ENCODE measurements at places on chromosomes 4 and X.
A peak's percentile ranks its signal among the peaks of the same experiment; 100 is the strongest.

DNA sequence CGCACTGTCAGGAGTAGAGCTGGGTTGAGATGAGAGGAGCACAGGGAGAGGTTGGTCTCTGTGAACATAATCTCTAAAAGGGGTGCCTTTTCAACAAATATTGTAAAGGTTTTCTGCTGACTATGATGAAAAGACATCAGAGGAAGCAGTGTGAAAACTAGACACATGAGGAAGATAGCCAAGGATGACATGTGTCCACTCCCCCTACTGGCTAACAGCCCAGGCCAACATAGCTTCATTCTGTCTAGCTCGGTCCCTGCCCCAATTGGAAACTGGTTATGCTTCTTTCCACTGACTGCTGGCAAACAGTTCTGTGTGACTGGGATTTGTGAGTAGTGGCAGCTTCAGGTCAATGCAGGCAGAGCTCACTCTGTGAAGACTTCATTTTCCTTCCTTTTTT is 115.4 kb upstream of the ESX1 start:
- no peak for DNase-seq

- DNase-seq: no peak
These were observed 63.4 kb downstream of the GALNTL6 start for GRCh38 chr4:171876636-171877035.

DNA sequence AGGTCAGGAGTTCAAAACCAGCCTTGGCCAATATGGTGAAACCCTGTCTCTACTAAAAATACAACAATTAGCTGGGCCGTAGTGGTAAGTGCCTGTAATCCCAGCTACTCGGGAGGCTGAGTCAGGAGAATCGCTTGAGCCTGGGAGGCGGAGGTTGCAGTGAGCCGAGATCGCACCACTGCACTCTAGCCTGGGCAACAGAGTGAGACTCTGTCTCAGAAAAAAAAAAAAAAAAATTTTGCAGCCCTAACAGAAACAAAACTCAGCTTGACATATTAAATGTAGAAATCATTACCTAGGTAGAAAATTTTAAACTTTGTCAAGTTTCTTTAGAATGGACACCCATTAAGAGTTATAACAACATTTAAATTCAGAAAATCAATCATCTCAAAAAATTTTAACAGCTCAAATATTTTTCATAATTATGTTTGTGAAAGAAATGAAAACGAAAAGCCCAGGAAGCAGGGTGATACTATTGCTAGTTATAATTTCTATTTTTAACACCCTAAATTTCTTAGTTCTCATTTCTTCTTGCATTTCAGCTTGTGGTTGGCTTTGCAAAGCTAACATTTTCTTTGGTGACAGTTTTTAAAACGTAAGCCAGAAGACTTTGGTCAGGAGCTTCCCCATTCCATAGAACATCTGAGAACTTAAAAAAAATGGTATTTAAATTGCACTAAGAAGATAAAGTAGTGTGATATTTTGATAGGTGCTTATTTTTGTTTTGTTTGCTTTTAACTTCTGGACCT is 33.3 kb upstream of the RBBP7 start:
- DNase-seq: no peak

DNA sequence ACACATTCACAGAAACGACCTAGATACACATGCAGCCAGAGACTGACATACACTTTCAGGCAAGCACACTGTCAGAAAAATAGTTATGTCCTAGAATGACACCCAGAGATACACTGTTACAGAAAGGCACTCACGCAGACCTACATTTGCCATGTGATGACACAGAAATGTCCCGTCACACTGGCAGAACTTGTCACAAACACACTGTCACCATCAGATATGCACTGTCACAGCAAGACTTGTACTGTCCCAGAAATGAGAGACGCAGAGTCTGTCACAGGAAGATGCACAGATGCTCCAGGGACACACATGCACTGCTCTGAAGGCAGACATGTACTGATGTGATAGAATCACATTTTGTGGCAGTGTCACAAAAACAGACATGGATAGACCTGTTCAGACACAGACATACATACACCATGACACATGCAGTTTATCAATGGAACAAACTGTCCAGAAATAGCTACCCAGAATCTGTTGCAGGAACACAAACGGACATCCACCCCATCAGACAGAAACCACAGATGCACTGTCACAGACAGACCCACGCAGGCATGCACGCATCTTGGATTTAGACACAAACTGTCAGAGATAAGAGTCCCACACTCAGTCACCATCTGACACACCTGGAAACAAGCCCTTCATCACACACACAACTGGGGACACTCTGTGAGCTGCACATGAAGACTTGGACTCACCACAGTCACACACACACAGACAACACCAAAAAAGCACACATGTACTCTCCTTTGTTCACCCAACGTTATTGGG is 1.3 kb upstream of the PIM2 start:
- DNase-seq: peak; percentile 17

GRCh38 chr4:40178672-40179071 is 18.2 kb upstream of the RHOH start:
- no peak for DNase-seq

- no peak for DNase-seq
These were observed 22.7 kb downstream of the SCML1 start for GRCh38 chrX:17759990-17760389.

GRCh38 chr4:76000279-76000678 is 7.0 kb downstream of the CXCL9 start:
- DNase-seq: no peak

- no peak for DNase-seq
These were observed 64.6 kb downstream of the ANAPC4 start for GRCh38 chr4:25441519-25442117.

DNA sequence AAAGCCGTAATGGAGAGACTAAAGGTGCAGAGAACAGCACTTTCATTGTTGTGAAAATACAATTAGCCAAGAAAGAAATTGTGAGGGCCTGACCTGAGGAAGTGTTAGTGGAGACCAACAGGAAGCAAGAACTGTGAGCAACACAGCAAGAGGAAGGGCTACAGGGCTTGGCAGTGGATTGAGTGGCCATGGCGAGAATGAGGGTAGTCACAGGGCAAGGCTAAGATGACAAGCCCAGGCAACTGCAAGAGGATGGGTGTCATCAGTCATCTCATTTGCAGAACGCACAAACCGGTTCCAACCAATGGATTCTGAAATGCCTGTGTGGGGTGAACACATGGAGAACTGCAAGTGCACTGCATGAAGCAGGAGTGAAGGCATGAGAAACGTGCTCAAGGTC is 3.6 kb downstream of the SLC10A6 start:
- no peak for DNase-seq

DNA sequence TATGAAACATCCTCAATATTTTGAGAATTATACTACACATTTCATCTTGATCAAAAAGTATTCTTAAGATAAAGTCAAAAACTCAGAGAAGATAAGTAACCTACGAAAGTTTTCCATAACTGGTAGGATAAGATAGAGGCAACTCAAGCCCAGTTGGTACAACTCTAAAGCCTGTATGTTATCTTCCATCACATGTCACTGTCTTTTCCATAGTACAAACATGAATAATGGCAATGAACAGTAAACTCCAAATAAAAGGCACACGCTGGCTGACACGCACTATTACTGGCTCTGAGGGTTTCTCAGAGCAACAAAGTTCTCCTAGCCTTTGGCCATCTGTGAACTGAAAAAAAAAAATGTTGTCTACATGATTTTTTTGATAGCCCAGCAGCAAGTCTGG is 27.2 kb downstream of the LIN54 start:
- no peak for DNase-seq

DNA sequence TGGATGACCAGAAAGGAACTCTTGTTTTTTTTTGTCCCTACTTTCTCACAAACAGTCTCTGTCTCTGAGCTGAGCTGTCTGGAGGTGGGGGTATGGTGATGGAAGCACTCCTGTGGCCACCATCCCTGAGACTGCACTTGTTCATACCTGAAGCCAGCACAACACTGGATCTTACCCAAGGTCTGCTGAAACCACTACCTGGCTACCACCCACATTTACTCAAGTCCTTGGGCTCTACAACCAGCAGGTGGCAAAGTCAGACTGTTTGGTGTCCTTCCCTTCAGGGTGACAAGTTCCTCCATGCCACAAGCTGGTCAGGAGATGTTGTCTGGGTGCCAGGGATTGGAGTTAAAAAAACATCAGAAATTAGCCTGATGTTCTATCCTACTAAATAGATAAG is 89.7 kb downstream of the NEXMIF start:
- no peak for DNase-seq

DNA sequence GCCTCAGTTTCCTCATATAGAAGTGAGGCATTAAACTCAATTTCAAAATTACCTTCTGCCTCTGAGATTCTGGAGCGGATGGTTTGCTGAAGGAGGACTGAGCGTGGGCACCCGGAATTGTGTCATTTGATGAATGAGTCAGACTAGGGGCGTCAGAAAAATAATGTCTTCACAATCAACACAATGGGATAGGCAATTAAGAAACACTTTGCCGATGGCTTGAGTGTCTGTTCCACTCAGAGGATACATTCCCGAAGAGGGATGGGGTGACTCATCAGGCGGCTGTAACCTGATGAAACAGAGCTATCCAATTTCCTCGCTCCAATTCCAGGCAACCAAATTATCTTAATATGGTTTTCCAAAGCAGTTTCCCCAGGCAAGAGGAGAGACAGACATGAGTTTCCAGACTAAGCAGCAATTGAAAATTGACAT is 1.2 kb upstream of the CHRNA9 start:
- DNase-seq: no peak

GRCh38 chr4:72430050-72430449 is 139.0 kb downstream of the ADAMTS3 start:
- no peak for DNase-seq

DNA sequence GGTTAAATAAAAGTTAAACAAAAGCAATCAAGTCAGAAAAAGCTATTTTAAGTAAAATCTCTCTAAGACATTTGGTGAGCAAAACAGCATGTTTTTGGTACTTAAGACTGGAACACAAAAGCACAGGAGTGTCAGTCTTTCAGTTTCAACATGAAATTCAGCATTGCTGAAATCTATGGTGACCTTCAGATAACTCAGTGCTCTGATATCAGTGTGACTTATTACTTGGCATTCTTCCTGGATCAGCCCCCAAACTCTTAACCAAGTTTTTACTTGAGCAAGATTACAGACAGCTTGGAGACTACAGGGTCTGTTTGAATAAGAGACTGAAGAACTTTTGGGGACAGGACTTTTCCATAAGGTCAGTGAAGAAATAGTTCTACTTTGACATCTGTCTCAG is 437.2 kb downstream of the RAPGEF2 start:
- DNase-seq: no peak

DNA sequence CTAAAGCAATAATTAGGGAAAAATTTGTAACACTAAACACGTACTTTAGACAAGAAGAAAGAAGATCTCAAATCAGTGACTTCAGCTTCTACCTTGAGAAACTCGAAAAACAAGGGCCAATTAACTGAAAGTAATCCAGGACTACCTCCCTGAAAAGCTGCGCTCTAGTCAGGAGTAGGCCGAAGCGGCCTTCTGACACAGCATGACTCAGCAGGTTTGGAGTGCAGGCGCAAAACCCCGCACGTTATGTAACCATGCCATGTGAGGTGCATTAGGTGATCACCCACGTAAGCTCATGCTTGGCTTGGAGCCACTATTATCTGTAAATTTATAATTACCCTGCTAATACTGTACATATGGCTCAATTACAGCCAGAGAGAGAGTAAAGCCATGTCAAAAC is 52.8 kb upstream of the CCDC149 start:
- DNase-seq: no peak

DNA sequence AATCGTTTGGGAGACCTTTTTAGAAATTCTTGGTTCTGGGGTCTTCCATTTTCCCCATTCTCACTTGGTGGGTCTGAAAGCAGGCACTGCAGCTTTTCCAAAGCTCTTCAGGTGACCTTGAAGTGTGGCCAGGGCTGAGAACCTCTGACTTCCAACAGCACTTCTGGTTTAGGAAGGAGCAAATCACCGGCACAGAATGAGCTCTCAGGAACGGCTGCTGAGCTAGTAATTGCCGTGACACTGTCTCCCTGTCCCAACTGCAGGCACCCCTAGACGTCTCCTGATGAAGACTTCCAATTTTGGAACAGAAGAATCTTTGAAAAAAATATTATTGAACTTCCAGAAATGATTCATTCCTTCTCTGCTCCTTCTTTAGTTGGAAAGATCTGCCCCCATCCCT is 31.3 kb downstream of the CD38 start:
- DNase-seq: no peak

DNA sequence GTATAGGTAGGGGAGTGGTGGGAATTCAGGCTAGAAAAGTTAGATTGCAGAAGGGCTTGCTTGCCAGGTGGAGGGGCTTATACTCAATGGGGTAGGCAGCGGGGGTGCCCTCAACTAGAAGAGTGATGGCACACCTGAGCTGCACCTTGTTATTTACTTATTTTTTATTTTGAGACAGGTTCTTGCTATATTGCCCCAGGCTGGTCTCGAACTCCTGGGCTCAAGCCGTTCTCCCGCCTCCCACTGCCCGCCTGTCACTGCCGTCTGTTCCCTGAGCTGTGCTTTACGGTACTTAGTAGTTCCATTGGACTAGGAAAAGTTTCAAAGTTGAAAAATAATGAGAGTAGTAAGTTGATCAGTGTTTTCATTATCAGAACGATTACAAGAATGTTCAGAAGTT is 2.0 kb downstream of the ZFX start:
- DNase-seq: no peak

DNA sequence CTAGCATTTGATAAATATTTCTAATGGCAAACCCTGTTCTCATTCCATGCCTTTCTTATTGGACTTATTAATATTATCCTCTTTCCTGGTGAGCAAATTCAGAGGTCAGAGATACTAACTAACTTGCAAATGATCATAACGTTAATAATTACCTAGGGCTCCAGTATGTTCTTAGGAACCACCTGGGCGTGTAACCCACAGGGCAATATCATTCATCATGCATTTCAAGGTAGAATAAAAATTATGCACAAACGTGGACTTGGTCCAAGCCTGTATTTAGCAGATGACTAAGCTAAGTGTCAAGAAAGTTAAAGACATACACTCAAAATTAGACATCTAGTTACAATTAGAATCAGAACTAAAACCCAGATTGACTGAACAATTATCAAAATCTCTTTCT is 850.1 kb downstream of the TRIML1 start:
- DNase-seq: no peak

DNA sequence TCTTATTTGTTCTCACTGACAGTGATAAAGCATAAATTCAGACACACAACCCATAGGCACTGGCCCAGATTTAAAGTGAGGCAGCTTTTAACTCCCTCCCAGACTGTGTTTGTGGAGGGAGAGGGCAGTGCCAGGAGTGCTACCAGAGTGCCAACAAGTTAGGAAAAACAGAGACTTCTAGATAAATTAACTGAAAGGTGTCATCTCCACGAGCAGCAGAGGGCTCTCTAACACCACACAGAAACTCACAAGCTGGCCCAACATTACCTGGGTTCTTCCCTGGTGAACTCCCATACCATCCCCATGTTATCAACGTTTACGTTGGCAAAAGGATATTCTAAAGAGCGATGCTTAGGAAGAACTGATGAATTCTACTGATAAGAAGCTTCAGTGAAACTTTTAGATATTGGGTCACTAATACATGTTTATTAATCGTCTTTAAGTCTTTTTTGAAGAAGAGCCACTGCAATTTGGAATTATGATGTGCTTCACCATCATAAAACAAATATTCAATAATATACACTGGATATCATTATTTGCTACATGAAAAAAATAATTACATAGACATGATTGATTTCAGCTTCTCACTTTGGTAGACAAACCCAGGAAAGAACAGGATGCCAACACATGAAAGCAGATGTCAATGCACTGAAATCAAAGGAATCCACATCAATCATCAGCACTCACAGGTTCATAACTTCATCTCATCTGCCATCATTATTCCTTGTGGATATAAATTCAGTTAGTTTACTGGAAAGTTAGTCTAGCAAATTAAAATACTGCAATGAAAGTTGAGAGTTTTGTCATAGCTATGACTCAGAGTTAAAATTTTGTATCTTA is 121.2 kb upstream of the NAP1L5 start:
- DNase-seq: no peak

All from activated naive CD4-positive, alpha-beta T cell (primary cell).